ENCODE measurements at places on chromosomes 13 and 19. TPM values are rescaled to one million over a fixed set of nuclear protein-coding genes. Genes with fewer than 3 reads are reported as not detected.

Gene TRAPPC2B
- polyA plus RNA-seq: 35.6 TPM

- DNase-seq: no peak
- no peaks in the 10 kb centered on the region for H3K4me1 ChIP-seq
- no peaks in the 10 kb centered on the region for H3K27me3 ChIP-seq
Measured at GRCh38 chr19:40149501-40149900, 41.7 kb upstream of the MAP3K10 start.

Gene ANGPTL8
- polyA plus RNA-seq: 0.61 TPM

DNA sequence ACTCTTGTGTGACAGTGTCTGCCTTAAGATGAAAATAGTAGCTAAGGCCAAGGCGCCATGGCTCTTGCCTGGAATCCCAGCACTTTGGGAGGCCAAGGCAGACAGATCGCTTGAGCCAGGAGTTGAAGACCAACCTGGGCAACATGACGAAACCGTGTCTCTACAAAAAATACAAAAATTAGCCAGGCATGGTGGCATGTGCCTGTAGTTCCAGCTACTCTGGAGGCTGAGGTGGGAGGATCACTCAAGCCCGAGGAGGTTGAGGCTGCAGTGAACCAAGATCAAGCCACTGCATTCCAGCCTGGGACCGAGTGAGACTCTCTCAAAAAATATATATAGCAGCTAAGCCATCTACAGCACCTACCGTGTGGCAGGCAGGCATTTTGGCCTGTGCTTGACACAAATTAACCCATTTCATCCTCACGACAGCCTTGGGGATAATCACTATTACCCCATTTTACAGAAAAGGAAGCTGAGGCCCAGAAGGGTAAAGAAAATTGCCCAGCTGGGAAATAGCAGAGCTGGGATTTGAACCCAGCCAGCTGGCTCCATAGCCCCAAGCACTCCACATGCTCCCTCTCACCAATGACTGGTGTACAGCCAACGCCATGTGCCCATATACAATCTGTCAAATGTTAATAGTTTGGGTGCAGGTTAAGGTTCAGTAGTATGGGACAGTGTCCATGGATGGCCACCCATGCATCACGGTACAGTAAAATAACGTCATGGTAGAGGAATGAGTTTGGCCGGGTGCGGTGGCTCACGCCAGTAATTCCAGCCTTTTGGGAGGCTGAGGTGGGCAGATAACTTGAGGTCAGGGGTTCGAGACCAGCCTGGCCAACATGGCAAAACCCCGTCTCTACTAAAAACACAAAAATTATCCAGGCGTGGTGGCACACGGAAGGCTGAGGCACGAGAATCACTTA, 3.1 kb downstream of the SLC1A5 start:
- no peak overlapping the region for H3K4me3 ChIP-seq
- peaks cover 10% of the 10 kb centered on the region for H3K36me3 ChIP-seq
- H3K27ac ChIP-seq: peak overlapping the region; percentile 83
- peaks cover 33% of the 10 kb centered on the region for H3K4me1 ChIP-seq
- H3K27me3 ChIP-seq: no peaks in the 10 kb centered on the region
- DNase-seq: no peak

DNA sequence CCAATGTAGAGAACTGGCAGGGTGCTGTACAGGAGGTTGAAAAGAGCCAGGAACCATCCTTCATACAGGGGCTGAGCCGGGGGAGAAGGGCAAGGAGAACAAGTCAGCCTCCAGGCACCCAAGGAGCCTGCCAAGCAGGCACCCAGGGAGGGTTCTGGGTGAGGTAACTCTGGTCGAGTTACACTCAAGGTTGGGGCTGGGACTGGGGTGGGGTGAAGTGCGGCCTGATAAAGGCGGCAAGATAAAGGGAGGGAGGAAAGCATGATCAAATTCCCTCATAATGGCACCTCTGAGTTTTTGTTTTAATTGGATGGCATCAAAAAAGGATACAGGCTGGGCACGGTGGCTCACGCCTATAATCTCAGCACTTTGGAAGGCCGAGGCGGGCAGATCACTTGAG, 25.0 kb downstream of the ATP8B3 start:
- peaks cover 27% of the 10 kb centered on the region for H3K27me3 ChIP-seq
- no peak overlapping the region for H3K27ac ChIP-seq
- no peaks in the 10 kb centered on the region for H3K36me3 ChIP-seq
- no peak for DNase-seq
- no peak overlapping the region for H3K4me3 ChIP-seq

- DNase-seq: no peak
- H3K36me3 ChIP-seq: no peaks in the 10 kb centered on the region
- no peaks in the 10 kb centered on the region for H3K27me3 ChIP-seq
- H3K4me3 ChIP-seq: no peak overlapping the region
- no peak overlapping the region for H3K27ac ChIP-seq
Measured at GRCh38 chr13:73967397-73968165, 166.6 kb downstream of the KLF12 start.

Gene S1PR5
- polyA plus RNA-seq: not detected

Gene ANGPTL4
- 13.6 TPM for polyA plus RNA-seq

- DNase-seq: no peak
- H3K4me3 ChIP-seq: peak within 1 kb of the TSS; percentile 83
- H3K27me3 ChIP-seq: no peaks in the 10 kb centered on the region
Measured at GRCh38 chr19:6424195-6424938, at the start of gene KHSRP. TSS of gene KHSRP (minus strand) at chr19:6424811. CDS start at chr19:6424701, 110 bp downstream.

GRCh38 chr19:5093948-5094718, 125.2 kb downstream of the KDM4B start:
- no peak for DNase-seq
- no peak overlapping the region for H3K4me3 ChIP-seq
- H3K4me1 ChIP-seq: peaks cover 34% of the 10 kb centered on the region
- no peaks in the 10 kb centered on the region for H3K27me3 ChIP-seq
- no peak overlapping the region for H3K27ac ChIP-seq

- peak overlapping the region; percentile 11 for H3K27ac ChIP-seq
- no peak overlapping the region for H3K4me3 ChIP-seq
- no peaks in the 10 kb centered on the region for H3K36me3 ChIP-seq
- H3K27me3 ChIP-seq: no peaks in the 10 kb centered on the region
Measured at GRCh38 chr13:21055016-21055415, 6.4 kb downstream of the LATS2 start.

Gene SPRED3
- polyA plus RNA-seq: 1.3 TPM

- DNase-seq: no peak
- H3K27me3 ChIP-seq: no peaks in the 10 kb centered on the region
- H3K27ac ChIP-seq: no peak overlapping the region
- no peak overlapping the region for H3K4me3 ChIP-seq
- no peaks in the 10 kb centered on the region for H3K4me1 ChIP-seq
- no peaks in the 10 kb centered on the region for H3K36me3 ChIP-seq
Measured at GRCh38 chr13:100751826-100752225, 77.2 kb upstream of the TMTC4 start.

GRCh38 chr13:75347925-75348324, 134.0 kb downstream of the TBC1D4 start:
- no peaks in the 10 kb centered on the region for H3K27me3 ChIP-seq
- H3K36me3 ChIP-seq: peaks cover 61% of the 10 kb centered on the region
- no peak overlapping the region for H3K4me3 ChIP-seq
- DNase-seq: no peak

Gene FZR1
- 23.5 TPM for polyA plus RNA-seq

Gene IL12RB1
- 0.35 TPM for polyA plus RNA-seq

GRCh38 chr13:20567881-20568528, 1.0 kb downstream of the IFT88 start:
- no peak for DNase-seq
- H3K4me3 ChIP-seq: peak overlapping the region; percentile 34
- no peaks in the 10 kb centered on the region for H3K36me3 ChIP-seq
- peak overlapping the region; percentile 95 for H3K27ac ChIP-seq
- no peaks in the 10 kb centered on the region for H3K27me3 ChIP-seq
- peaks cover 9% of the 10 kb centered on the region for H3K4me1 ChIP-seq

GRCh38 chr13:105202354-105202753, 1333.1 kb downstream of the EFNB2 start:
- no peaks in the 10 kb centered on the region for H3K4me1 ChIP-seq
- no peaks in the 10 kb centered on the region for H3K27me3 ChIP-seq
- no peak for DNase-seq

Gene ADGRE3
- not detected for polyA plus RNA-seq

DNA sequence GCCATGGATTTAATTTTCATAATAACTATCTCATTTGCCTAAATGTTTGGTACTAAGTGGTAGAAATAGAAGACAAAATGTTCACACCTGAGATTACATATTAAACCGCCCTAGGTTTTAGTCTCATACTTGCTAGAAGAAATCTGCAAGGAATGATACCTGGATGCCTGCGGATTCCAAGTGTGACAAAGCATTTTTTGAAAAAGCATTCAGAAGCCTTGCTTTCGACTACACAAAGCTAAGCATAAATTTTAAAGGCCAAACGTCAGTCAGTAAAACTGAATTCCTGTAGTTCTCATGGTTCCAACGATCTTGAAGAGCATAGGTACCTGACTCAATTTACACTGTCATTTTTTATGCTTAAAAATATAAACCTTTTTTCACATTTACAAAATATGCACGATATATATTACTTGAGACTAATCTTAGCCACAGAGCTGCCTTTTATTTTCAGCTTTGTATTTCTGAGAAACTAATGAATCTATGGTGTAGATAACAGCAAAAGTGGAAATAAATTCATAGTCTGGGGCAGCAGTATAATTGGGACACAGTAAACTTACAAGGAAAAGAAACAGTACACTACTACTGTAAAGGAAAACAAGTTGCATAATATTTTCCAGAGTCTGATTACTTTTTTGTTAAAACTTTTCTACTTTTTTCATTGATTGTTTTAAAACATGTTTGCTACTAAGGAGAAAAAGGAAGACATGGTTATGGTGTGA, 1.2 kb upstream of the LRRC63 start:
- H3K4me3 ChIP-seq: peak overlapping the region; percentile 46
- no peaks in the 10 kb centered on the region for H3K36me3 ChIP-seq
- H3K27ac ChIP-seq: peak overlapping the region; percentile 75
- no peaks in the 10 kb centered on the region for H3K4me1 ChIP-seq
- DNase-seq: no peak

DNA sequence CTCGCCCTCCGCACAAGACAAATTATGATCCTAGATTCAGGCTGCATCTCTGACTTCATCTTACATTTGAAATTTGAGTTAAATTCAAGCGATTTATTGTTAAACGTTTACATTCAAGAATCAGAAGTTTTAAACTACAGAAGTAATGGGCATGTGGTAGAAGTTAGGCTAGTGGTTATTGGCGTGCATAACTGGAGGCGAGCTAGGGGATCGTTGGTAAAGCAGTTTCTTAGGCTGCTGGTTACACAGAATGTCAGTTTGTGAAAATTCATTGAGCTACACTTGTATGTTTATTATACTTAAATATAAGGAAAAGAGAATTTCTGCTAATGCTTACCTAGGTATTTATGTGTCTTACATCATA, 733 bp upstream of the CDX2 start:
- H3K27me3 ChIP-seq: peaks cover 74% of the 10 kb centered on the region
- DNase-seq: no peak
- no peaks in the 10 kb centered on the region for H3K36me3 ChIP-seq
- H3K4me3 ChIP-seq: no peak overlapping the region

DNA sequence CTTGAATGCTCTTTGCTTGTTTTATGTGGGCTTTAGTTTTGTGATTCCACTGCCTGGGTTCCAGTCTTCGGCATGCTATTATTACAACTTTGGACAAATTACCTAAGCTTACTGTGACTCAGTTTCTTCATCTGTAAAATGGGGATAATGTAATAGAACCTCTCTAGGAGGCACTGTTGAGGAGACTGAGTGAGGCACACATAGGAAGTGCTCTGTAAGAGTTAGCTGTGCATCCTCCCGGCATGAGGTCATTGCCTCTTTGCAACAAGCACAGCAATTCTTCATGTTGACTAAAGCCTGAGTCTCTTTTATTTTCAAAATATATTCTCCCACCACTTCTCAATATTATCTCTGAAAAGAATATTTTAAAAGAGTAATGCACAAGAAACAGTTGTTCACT, 227.4 kb downstream of the DLEU7 start:
- no peak overlapping the region for H3K27ac ChIP-seq
- H3K27me3 ChIP-seq: no peaks in the 10 kb centered on the region
- DNase-seq: no peak
- H3K4me1 ChIP-seq: no peaks in the 10 kb centered on the region
- no peaks in the 10 kb centered on the region for H3K36me3 ChIP-seq

- no peaks in the 10 kb centered on the region for H3K36me3 ChIP-seq
- no peak overlapping the region for H3K27ac ChIP-seq
- H3K4me1 ChIP-seq: peaks cover 30% of the 10 kb centered on the region
- peak overlapping the region; percentile 42 for H3K4me3 ChIP-seq
Measured at GRCh38 chr19:27746691-27747380, 1466.1 kb downstream of the UQCRFS1 start.

GRCh38 chr13:43647471-43647870, 139.3 kb downstream of the ENOX1 start:
- H3K27ac ChIP-seq: no peak overlapping the region
- no peaks in the 10 kb centered on the region for H3K36me3 ChIP-seq
- no peak overlapping the region for H3K4me3 ChIP-seq
- no peaks in the 10 kb centered on the region for H3K27me3 ChIP-seq
- no peaks in the 10 kb centered on the region for H3K4me1 ChIP-seq

DNA sequence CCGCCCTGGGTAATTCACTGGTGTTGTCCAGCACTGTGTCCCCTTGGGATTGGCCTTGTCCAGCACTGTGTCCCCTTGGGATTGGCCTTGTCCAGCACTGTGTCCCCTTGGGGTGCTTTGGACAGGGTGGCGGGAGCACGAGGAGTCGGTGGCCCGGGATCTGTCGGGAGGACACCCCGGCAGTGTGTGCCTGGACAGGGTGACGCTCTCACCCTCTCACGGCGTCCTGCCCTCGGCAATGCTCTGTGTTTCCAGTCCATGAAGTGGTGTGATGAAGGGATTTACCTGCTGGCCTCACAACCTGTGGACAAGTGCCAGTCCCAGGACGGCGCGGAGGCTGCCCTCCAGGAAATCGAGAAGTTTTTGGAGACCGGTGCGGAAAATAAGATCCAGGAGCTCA, 29.9 kb upstream of the F7 start:
- no peaks in the 10 kb centered on the region for H3K4me1 ChIP-seq
- no peaks in the 10 kb centered on the region for H3K27me3 ChIP-seq
- peaks cover 71% of the 10 kb centered on the region for H3K36me3 ChIP-seq
- no peak overlapping the region for H3K27ac ChIP-seq

- H3K4me3 ChIP-seq: no peak overlapping the region
- DNase-seq: no peak
- no peaks in the 10 kb centered on the region for H3K4me1 ChIP-seq
- no peaks in the 10 kb centered on the region for H3K27me3 ChIP-seq
Measured at GRCh38 chr13:85825454-85825853, 26.2 kb upstream of the SLITRK6 start.

GRCh38 chr13:30972888-30973377, 40.5 kb downstream of the TEX26 start:
- H3K36me3 ChIP-seq: no peaks in the 10 kb centered on the region
- DNase-seq: no peak
- no peak overlapping the region for H3K4me3 ChIP-seq
- no peaks in the 10 kb centered on the region for H3K4me1 ChIP-seq
- no peaks in the 10 kb centered on the region for H3K27me3 ChIP-seq

All from heart left ventricle (tissue), 16 donors.